ENCODE measurements at places on chromosomes 16 and 17.
A peak's percentile ranks its signal among the peaks of the same experiment; 100 is the strongest.

GRCh38 chr17:2023692-2024571, 1.2 kb downstream of the RTN4RL1 start:
- no peak for DNase-seq

DNA sequence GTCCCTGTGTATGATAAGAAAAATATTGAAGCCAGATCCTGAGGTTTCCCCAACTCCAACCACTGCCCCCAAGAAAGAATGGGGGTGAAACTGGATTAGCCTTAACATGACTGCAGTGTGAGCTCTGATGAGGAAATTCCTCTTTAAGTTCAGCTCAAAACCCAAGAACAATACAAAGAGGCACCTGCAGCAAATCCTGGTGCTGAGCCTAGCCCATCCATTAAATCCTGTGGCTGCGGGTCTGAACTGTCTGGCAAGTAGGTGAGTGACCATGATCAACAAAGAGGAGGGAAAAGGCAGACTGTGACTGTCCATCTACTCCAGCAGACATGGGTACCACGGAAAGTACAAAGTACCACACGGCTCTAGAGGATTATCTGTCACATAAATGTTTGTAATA, 64.2 kb downstream of the CREBBP start:
- DNase-seq = no peak

GRCh38 chr17:29918922-29919856, 10.8 kb downstream of the SSH2 start:
- peak; percentile 65 for DNase-seq

DNA sequence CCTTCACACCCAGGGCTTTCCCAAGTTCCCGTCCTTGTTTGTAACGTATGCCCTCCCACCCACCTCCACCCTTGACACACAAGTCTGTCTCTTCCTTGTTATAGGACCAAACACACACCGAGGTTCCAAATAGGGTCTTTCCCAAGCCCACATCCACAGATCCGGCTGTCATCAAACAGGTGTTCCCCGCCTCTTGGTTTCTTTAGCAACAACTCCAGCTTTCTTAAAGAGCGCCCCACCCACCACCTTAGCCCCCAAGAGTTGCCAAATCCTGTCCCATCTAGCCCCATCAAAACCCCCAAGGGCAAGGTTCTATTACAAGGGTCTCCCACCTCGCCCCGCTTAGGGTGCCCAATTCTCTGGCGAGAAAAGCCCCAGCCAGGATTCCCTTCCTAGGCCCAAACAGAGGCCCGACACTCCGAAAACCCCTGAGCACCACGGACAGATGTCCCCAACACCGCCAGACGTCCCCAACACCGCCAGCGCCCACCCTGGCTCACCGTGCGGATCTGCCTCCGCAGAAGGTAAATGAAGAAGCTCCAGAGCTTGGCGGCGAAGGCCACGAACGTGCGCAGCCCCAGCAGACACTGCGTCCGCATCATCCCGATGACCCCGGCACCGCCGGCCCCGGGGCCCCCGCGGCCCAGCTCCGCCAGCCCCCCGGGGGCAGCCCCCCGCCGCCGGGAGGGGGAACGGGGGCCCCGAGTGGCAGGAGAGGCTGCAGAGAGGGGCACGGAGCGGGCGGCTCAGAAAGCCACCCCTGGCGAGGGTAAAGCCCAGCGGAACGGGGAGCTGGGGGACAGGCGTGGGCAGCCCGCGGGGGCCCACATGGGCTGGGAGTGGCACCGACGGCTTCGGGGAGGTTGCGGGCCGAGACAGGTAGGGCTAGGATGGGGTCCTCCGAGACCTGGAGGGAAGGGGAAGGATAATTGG, 573 bp downstream of the CTDNEP1 start:
- DNase-seq = no peak

- no peak for DNase-seq
Measured at GRCh38 chr16:22225060-22225459, 19.0 kb downstream of the EEF2K start.

DNA sequence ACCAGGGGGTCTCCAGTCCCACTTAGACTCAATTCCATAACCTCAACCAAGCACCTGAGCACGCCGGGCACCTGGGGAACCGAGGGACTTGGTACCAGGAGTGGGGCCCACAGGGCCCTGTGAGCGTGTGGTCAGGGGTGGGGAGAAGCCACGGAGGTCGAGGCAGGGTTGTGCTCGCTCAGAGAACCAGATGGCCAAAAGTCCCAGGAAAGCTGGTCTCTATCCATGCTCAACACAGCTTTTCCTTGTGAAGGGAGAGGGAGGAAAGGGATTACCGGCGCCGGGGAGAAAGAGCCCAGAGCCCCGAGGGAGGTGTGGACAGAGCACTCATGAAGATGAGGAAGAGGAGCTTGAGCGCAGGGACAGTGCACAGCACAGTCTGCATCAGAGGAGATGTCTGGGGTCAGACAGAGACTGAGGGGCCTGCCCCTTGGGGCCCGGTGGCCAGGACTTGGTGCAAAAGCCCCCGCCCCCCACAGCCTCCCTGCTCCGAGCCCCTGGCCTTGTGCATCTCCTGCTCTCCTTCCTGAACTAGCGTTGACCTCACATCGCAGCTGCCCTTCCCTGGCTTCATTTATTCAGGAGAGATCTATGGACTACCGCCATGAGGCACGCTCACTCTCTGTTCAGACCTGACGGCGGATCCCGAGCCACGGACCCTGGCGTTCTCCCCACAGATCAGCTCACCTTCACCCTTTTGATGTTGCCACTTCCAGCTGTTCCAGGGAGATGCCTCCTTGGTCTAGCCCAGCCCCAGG, 355.4 kb upstream of the TNRC6C start:
- no peak for DNase-seq

GRCh38 chr17:3710951-3711383, 12.7 kb upstream of the HASPIN start:
- peak; percentile 44 for DNase-seq

Measured in fibroblast of skin of back (primary cell).